Type B pancreatic cell (in vitro differentiated cells): ENCODE measurements at places on chromosomes 7 and 10.

GRCh38 chr7:159015454-159016410 is 128.9 kb downstream of the VIPR2 start:
- no peak for DNase-seq

GRCh38 chr7:40544221-40544723 is 409.5 kb downstream of the SUGCT start:
- DNase-seq, result no peak

DNA sequence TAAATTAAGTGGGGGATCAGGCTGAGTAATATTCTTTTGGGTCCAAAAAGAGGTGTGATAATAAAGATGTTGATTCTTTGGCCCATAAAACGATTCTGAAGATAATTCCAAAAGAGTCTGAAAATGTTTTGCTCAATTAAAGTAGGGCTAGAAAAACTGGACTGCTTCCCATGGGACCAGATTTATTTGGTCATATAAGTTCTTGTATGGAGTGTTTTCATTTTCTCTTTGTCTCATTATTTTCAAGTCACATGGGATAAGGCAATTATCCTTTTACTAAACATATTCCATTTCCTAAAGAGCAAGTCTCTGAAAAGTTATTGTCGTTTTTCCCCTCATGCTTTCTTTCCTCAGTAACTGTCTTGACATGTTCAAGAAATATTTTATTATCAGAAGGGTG is 41.5 kb downstream of the CDK6 start:
- DNase-seq, result no peak

- DNase-seq, result no peak
Measured at GRCh38 chr7:13407911-13408310, 581.6 kb downstream of the ETV1 start.

DNA sequence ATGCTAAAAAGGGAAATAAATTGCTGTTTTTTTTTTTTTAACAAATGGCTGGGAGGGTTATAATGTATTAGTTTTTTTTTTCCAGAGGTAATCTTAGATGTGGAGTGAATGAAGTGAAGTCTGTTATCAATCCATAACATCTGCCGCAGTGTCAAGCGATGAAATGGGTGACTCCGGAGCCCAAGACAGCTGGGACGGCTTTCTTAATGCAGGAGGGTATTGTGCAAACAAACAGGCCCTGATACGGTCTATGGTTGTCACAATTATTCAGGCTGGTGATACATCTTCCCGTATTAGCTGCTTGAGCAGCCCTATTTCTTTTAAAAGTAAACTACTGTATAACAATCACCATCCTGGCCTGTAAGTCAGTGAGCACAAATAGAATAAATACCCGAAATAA is 1231.2 kb downstream of the GATA3 start:
- DNase-seq, result no peak

- no peak for DNase-seq
Measured at GRCh38 chr10:110648692-110649346, 4.7 kb downstream of the RBM20 start.

DNA sequence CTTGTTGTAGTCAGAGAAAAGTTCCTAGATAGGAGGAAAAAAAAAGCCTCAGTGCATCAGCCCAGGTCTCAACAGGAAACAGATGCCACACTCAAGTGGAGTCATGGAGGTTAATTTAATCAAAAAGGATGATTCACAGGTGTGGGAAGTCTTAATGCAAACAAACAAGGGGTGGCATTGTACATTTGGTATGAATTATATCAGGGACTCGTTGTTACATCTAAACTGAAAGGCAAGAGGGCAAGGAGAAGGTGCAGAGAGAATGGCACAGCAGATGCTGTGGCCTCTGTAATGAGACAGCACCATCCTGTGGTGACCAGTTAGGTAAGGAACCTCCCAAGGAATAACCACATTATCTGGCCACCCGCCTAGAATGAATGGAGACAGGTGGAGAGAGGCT is 133.7 kb downstream of the PTPRZ1 start:
- no peak for DNase-seq

GRCh38 chr7:36906448-36906847 is 182.2 kb upstream of the AOAH start:
- DNase-seq, result no peak

DNA sequence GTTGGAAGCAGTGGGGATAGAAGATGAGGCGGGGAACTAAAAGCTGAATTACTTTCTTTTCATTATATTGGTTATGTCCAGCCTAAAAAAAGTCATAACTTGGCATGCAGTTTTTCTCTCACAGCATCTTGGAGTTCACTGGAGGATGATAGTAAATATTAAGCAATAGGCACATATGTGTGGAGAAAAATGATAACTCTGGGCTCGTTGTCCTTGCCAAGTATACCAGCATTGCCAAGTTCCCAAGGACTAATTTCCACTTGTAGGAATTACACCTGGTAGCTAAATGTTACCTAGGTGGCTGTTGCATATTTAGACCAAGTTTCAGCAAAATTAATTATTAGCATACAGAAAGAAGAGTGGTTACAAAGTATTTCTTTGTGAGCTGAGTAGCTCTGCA is 1007.6 kb downstream of the ANKRD7 start:
- no peak for DNase-seq

GRCh38 chr7:75995052-75995471 is 667 bp upstream of the TMEM120A start:
- DNase-seq, result no peak

DNA sequence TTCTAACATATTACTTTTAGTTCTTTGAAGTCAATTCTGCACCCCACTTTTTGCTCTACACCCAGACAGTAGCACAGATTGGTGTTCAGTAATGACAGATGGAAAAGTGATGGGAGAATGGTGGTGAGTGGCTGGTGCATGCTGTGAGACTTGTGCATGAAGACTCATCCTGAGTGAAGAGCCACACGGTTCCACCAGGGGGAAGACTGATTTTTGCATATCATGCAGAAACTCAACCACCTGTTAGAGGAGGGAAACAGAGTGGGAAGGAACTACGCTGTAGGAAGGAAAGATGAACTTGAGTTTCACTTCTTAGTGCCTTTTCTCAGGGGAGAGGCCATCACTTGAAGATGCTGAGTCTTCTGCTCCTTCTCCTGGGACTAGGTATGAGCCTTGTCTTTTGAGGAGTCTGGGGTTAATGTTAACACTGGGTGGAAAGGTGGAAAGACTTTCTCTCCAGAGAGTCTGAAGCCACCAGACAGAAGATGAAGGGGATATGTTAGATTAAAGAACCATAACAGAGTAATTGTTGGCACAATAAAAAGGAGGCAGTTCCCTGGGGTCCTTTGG is 9.3 kb upstream of the PRSS1 start:
- DNase-seq, result no peak

DNA sequence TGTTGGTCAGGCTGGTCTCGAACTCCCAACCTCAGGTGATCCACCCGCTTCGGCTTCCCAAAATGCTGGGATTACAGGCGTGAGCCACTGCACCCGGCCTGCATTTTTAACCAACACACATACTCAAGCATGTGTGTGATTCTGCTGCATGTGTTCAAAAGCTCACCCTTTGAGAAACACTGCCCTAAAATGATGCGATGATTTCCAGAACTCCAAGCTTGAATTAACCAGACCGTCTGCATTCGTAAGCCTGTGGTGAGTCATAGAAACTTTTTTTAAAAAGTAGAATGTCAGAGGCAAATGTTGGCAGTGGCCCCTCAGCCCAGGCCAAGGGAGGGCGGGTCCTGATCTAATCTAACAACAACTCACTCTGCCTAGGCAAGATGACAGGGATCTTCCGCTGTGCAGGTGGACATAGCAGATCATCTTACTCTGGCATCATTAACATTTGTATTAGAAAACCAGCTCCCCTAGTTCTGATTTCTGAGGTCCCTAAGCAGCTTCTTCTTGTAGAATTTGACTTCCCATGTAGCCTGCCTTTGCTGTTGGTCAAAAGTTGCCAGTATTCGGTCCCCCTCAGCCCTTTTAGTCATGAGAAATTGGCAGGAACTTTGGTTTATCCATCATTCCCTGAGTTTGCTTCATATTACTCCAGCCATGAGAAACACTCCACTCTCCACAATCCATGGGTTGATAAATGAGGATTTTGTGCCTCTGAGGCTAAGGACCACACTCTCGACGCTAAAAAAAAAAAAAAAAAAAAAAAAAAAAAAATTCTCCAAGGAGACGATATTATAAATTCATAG is 190.4 kb downstream of the SKIDA1 start:
- DNase-seq, result no peak

GRCh38 chr10:93087846-93088245 is 14.2 kb downstream of the CYP26A1 start:
- DNase-seq, result no peak

DNA sequence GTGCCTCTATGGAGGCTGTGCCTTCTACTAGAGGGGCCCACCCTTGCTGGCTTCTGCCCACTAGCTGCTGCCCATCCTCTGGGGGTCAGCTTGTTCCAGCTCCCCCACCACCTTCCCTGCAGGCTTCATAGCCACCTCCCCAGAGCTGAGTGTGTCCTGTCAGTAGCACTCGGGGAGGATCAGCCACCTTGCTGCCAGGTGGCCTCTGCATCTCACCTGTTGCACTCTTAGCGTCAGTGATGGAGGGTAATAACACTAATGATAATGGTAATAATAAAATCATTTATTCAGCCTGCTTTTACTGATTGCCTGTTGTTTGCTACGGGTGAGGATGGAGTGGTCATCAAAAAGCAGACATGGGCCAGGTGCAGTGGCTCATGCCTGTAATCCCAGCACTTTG is 377.6 kb downstream of the LRMDA start:
- no peak for DNase-seq

DNA sequence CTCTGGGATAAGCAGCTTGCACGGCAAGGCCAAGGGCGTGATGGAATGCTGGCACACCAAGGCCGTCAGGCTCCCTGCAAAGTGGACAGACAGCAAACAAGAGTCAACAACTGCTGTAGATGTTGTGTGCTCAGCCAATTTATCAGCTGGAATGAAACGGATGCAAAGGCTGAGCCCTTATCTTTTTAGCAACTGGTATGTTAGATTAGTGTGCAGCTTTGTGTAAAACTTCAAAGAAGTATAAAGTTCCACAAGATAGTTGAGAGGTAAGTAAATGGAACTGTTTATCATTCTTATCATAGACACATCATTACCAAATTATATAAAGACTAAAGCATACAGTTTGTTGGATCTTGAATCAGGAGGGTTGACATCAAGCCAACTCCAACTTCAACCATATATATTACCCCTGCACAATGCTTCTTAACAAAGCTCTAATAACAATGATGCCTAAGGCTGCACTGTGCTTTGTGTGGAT is 289.0 kb downstream of the TNS3 start:
- DNase-seq, result no peak

GRCh38 chr10:129730993-129731325 is 233.1 kb downstream of the EBF3 start:
- no peak for DNase-seq

- no peak for DNase-seq
Measured at GRCh38 chr10:102236006-102236405, 5.3 kb downstream of the PITX3 start.

DNA sequence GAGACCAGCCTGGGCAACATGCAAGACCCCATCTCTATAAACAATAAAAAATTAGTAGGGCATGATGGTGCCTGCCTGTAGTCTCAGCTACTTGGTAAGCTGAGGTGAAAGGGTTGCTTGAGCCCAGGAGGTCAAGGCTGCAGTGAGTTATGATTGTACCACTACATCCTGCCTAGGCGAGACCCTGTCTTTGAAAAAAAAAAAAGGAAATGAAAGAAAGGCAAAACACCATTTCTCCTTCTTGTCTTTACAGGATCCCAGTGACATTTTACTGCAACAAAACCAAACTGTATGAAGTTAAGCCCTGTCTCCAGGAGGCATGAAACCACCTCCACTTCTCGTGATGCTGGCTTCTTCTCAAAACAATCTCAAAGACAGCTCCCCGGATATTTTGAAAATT is 29.9 kb upstream of the PBLD start:
- DNase-seq, result no peak

GRCh38 chr7:111729483-111729882 is 167.2 kb upstream of the IMMP2L start:
- no peak for DNase-seq

GRCh38 chr10:118271671-118272070 is 70.5 kb downstream of the FAM204A start:
- no peak for DNase-seq

DNA sequence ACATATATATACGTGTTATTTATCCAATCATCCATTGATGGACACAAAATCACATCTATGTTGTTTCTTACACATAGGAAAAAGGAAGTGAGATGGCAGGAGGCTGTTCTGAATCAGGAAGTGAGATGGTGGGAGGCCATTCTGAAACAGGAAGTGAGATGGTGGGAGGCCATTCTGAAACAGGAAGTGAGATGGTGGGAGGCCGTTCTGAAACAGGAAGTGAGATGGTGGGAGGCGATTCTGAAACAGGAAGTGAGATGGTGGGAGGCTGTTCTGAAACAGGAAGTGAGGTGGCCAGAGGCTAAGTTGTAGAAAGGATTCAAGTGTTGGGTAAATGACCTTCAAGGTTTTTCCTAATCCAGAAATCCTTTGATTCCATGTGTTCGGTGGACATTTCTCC is 921.5 kb downstream of the TYW1 start:
- no peak for DNase-seq

GRCh38 chr7:143381427-143382125 is 431 bp downstream of the ZYX start:
- no peak for DNase-seq

GRCh38 chr10:43252166-43252782 is 14.6 kb downstream of the RASGEF1A start:
- DNase-seq, result peak; percentile 64

DNA sequence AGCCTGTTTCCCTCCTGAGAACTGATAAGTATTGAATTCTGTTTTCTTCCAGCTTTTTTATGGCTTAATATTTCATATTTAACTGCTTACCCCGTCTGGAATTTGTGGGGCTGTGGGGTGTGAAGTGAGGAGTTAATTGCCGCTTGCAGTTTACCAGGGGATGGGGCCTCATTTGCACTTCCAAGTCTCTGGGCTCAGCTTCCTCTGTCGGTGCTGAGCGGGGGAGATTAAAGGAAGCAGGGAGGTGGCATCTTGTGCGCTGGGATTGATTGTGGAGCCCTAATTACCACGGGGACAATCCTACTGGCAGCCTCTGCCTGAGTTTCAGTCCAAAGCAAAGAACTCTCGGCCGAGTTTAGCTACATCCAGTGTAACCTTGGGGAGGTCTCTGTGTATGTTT is 33.4 kb downstream of the ELFN1 start:
- no peak for DNase-seq

DNA sequence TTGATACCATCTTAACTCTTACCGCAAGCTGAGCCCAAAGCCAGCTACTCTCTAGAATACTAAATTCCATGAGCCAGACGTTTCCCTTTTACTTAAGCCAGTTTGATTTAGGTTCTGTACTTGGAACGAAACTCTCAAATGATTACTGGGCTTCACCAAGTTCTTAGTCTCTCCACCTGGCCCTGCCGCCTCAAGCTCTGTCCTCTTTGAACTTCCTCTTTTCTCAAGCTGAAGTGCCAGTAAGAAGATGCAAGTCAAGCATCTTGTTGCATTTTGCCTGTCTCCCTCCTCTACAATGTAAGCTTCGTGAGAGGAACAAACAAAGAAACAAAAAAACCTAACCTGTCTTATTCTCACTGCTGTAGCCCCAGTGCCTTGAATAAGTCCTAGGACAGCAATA is 358.2 kb upstream of the NPVF start:
- DNase-seq, result no peak

GRCh38 chr10:58700591-58700990 is 187.9 kb downstream of the BICC1 start:
- no peak for DNase-seq

GRCh38 chr7:152894295-152895170 is 135.0 kb downstream of the ACTR3B start:
- no peak for DNase-seq

GRCh38 chr7:149624006-149624405 is 126.4 kb upstream of the ZNF746 start:
- DNase-seq, result no peak
